HCT116 (cell line): ENCODE measurements at places on chromosomes 4 and X. TPM values are rescaled to one million over a fixed set of nuclear protein-coding genes. Genes with fewer than 3 reads are reported as not detected.

Gene CSAG3
- 44.1 TPM for total RNA-seq

Gene ACE2
- not detected for total RNA-seq

Gene SPATA4
- 0.20 TPM for total RNA-seq

GRCh38 chr4:126530996-126531585 lies 1101.7 kb upstream of the INTU start:
- no peaks in the 10 kb centered on the region for H3K4me1 ChIP-seq
- H3K36me3 ChIP-seq = no peaks in the 10 kb centered on the region
- no peaks in the 10 kb centered on the region for H3K27me3 ChIP-seq
- no peak for DNase-seq

- H3K4me3 ChIP-seq = no peak overlapping the region
- H3K4me1 ChIP-seq = no peaks in the 10 kb centered on the region
- no peaks in the 10 kb centered on the region for H3K27me3 ChIP-seq
- no peak for DNase-seq
- H3K27ac ChIP-seq = no peak overlapping the region
These were observed 189.3 kb upstream of the GPRIN3 start for GRCh38 chr4:89496851-89497250.

GRCh38 chr4:133464311-133464710 lies 315.2 kb downstream of the PCDH10 start:
- H3K36me3 ChIP-seq = no peaks in the 10 kb centered on the region
- no peaks in the 10 kb centered on the region for H3K4me1 ChIP-seq
- H3K4me3 ChIP-seq = no peak overlapping the region
- H3K27me3 ChIP-seq = no peaks in the 10 kb centered on the region
- H3K27ac ChIP-seq = no peak overlapping the region

- no peaks in the 10 kb centered on the region for H3K27me3 ChIP-seq
- no peak overlapping the region for H3K4me3 ChIP-seq
- no peaks in the 10 kb centered on the region for H3K36me3 ChIP-seq
- DNase-seq = no peak
These were observed 105.8 kb downstream of the RNF150 start for GRCh38 chr4:141027421-141027820.

Gene PABPC1L2B
- not detected for total RNA-seq
